ENCODE measurements at places on chromosomes 13 and 19. TPM values are rescaled to one million over a fixed set of nuclear protein-coding genes. Genes with fewer than 3 reads are reported as not detected.

ELSPBP1 gene
- total RNA-seq, result not detected

CYP2A6 gene
- not detected for total RNA-seq

LINGO3 gene
- 0.13 TPM for total RNA-seq

SPACA7 gene
- total RNA-seq, result not detected
